H54 (cell line): ENCODE measurements at places on chromosomes 2 and 18.

DNA sequence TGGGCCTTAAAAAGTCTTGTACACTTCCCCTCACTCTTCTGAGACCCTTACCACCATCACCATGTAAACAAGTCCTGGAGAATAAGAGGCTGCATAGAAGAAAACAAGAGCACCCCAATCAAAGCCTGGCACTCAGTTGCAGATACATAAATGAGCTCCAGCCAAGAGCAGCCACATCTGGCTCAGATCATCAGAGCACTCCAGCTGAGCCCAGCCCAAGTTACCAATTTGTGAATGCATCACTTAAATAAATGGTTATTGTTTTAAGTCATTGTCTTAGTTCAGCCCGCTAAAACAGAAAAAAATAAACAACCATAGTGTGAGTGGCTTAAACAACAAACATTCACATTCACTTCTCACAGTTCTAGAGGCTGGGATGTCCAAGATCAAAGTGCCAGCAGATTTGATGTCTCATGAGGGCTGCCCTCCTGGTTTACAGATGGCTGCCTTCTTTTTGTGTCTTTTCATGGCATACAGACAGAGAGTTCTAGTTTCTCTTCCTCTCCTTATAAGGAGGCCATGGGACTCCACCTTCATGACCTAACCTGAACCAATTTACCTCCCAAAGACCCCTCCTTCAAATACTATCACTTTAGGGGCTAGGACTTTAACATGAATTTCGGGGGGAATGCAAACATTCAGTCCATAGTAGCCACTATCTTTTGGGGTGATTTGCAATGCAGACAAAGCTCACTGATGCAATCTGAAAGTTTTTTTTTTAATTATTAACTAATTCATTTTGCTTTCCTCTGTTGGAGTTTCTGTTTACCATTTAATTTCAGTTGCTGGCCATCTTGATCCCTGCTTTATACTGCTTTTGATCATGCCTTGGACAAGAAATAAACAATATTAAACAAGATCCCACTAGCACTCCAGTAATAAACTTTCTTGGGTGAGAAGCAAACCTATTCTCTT lies 187.5 kb upstream of the ACVR2A start:
- no peak for DNase-seq

GRCh38 chr2:105804266-105804665 lies 59.6 kb downstream of the NCK2 start:
- no peak for DNase-seq

GRCh38 chr2:239299218-239299939 lies 101.4 kb downstream of the HDAC4 start:
- DNase-seq, result no peak

- no peak for DNase-seq
Measured at GRCh38 chr2:128259585-128259984, 59.1 kb downstream of the HS6ST1 start.

GRCh38 chr18:60861575-60861974 lies 471.7 kb upstream of the CDH20 start:
- DNase-seq, result no peak

GRCh38 chr2:142757111-142757510 lies 120.4 kb upstream of the KYNU start:
- DNase-seq, result no peak

- no peak for DNase-seq
Measured at GRCh38 chr2:44246436-44246835, 28.8 kb upstream of the SLC3A1 start.

GRCh38 chr2:220552790-220553535 lies 925.5 kb downstream of the SLC4A3 start:
- no peak for DNase-seq

DNA sequence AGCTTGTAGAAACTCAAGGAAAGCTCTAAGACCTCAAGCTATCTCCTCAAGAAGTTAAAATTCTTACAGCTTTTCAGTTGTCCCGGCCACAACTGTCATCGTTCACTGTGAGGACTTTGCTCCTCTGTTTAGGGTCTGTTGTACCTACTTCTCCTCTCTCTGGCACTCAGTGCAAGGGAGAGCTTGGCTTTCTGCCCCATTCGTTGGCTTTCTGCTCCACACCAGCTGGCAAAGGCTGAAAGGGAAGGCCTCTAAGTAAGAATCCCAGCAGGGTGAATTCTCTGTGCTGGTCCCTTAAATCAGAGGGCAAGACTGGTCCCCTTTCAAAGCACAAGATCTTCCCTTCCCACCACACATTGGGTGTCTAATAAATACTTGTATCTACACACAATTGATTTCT lies 17.3 kb downstream of the ZBTB7C start:
- no peak for DNase-seq

GRCh38 chr2:64698177-64698643 lies 44.5 kb upstream of the SERTAD2 start:
- DNase-seq, result no peak

GRCh38 chr2:222319586-222320435 lies 21.0 kb upstream of the PAX3 start:
- no peak for DNase-seq

DNA sequence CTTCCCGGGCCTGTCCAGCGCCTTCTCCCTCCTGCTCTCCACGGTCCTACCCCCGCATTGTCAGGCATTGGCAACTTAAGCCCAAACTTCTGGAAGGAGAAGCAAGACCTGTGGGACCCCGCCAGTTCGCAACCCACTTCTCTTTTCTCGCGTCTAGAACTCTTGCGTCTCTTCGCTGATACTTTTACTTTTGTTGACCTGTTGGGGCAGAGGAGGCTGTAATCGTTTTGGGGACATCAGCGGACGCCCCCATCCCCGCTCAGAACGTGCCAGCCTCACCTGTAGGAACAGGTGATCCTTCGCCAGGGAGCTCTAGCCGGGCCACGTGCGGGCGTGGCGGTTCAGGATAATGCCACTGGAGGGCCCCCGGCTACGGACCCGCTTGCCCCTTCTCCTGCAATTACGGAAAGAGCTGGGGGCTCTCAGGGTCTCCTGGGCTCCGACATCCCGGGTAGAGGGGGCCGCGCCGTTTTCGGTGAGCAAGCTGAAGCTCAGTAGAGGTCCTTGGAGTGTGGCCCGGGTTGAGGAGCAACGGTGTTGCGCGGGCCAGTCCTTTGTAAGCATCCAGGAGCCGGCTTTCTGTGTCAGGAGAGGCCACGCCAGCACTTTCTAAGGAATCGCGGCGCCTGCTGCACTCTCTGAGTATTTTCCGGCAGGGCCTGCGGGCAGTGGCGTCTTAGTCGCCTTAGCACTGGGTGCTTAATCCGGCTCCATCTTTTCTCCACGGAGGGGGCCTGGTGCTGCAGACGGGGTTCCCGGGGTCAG lies 1.6 kb downstream of the MTCL1 start:
- DNase-seq, result peak; percentile 77

- DNase-seq, result no peak
Measured at GRCh38 chr2:194896871-194897270, 760.2 kb upstream of the SLC39A10 start.

DNA sequence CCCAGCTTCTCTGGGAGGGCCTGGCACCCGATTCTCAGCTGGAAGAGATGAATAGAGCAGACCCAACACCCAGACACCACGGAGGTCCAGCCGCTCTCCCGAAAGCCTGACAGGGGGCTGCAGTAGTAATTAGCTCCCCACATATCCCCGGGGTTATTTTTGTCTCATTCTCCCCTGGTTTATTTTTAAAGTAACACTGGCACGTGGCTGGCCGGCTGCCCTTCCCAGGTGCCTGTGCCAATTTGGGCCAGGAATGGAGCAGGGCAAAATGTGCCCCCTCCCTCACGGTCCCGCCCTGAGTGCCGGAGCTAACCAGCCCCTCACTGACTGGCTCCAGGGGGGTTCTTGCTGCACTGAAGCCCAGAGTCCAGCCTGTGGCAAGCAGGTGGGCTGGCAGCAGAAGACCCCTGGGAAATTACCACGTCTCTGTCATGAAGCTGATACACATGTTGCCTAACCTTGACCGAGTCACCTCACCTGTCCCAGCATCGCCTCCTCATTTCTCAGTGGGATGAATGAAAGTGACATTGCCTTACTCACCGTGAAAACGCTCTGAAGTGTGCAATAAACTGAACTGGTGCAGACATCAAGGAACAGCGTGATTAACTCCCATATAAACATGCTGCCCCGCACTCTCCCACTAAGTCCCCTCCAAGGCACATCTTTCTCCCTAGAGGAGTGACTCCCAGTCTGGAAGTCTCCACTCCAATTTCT lies 18.4 kb downstream of the KCNK3 start:
- DNase-seq, result no peak

DNA sequence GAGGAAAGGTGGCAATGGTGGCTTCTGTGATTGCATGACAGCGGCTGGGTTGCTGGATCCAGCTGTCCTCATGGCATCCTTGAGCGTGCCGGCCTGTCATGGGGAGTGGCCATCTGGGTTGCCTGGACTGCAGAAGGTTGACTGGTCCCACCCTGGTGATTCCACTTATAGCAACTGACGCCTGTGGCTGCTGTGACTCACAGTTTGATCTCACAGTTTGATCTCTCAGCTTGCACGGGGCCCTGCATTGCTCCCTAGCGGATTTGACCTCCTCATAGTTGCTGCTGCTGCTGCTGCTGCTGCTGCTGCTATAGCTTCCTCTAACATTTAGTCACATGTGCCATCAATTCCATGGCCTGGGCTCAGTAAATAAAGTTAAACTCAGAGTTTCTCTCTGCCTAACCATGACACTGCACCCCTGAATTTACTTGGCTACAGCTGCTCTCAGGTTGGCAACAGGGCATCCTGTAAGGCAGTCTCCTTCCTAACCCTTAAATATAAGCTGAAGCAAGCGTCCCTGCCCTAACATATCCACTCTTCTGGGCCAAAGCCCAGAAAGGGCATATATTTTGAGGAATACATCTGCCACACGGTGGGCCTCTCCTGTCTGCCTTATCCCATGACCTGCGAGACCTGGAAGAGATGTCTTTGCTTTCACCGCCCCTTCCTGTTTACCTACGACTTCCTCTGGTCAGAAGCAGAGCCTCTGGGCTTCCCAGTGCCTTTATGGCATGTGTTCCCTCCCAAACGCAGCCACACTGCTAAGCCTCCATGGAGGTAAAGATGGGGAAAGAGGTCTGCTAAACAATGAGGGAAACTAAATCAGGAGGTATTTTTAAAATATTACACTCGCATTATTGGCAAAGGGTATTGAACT lies 37.8 kb upstream of the CCDC150 start:
- peak; percentile 93 for DNase-seq

DNA sequence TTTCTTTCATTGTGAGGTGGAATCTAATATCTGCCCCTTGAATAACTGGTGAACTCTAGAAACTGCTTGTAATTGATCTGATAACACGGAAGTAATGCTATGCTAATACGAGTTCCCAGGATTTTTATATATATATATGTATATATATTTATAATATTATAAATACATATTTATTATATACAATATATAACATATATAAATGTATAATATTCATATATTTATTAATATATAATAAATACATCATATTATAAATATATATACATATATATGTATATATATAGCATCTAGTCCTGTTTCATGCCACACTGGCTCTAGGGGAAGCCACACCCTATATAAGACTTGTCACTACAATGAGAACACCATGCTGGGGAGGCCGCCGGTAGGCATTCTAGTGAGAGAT lies 156.7 kb upstream of the CDH19 start:
- DNase-seq, result no peak

GRCh38 chr2:119693567-119693966 lies 14.6 kb downstream of the TMEM177 start:
- DNase-seq, result no peak

DNA sequence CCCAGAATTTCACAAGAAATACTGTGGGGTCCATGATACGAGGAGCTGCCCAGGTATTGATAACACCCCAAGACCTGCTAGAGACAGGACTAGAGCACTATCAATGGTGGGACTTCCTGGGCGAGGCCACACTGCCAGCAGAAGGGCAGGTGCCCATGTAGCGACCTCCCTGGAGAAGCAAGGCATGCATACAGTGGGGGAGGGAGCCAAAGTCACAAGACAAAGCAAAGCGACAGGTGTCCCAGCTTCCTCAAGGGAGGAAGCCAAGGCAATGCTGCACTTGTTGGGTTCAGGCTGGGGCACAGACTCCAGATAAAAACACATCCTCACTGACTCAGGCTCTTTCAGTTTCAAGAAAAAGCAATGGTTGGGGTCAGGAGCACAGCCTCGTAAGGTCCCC lies 7.5 kb downstream of the CD207 start:
- DNase-seq, result no peak

DNA sequence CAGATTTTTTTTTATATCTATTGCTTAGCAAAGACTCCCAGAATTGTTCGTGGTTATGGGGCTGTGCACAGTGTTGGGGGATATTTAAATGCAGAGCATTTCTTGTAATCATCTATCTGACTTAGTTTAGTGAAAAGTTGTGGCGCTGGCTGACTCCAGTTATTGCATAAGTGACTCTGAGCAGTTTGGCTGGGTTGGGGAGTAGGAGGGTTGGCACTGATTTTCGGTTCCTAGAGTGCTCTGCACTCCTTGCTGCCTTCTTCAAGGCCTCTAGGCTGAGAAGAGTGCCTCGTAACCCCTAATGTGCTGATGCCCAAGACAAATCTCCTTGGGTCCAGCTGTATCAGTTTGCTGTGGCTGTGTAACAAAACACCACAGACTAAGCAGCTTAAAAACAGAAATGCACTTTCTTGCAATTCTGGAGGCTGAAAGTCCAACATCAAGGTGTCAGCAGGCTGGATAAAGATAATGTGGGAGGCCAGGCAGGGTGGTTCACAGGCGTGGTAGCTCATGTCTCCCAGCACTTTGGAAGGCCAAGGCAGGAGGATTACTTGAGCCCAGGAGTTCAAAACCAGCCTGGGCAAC lies 6.5 kb upstream of the IMPA2 start:
- no peak for DNase-seq

- no peak for DNase-seq
Measured at GRCh38 chr2:20173496-20174402, 51.2 kb downstream of the SDC1 start.

GRCh38 chr18:27845897-27846296 lies 331.0 kb downstream of the CDH2 start:
- no peak for DNase-seq

DNA sequence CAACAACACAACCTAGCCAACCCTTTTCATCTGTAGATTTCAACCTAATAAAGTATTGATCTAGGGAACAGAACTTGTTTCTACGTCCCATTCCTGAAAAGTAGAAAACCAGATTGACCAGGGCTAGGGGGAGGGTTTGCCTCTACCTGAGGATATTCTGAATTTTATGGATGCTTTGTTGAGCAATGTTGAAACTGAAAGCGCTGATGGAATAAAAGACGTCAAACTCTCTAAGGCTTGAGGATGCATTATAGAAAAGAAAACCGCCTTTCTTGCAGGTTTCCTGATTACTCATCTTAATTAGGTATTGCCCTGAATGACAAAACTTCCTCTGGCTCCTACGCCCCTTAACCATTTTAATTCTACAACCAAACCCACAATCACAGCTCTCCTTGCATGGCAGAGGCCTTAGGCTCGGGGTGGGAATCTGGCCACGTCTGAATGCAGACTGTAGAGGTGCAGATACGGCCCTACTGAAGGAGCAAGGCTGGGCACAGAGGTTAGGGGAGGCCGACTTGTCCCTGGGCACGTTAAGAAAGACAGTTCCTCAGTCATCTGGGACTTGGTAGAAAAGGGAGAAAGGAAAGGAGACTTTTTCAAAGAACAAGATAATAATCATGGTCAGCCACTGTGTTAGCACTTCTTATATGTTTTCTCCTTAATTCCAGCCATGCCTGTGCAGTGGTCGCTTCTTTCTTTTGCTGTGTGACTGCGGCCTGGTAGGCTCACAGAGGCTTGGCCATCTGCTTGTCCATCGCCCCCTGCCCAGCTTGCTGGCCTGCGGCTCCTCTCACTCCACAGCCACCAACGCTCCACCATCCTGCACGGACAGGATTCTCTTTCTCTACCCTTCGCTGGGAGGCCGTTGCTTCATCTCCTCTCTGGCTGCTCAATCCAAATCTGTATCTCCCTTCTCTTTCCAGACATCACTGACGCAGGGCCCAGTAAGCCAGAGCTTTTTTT lies 209.5 kb downstream of the VAPA start:
- no peak for DNase-seq

- no peak for DNase-seq
Measured at GRCh38 chr18:7748251-7749007, 181.3 kb downstream of the PTPRM start.
